ENCODE measurements at places on chromosomes 5 and 9.

DNA sequence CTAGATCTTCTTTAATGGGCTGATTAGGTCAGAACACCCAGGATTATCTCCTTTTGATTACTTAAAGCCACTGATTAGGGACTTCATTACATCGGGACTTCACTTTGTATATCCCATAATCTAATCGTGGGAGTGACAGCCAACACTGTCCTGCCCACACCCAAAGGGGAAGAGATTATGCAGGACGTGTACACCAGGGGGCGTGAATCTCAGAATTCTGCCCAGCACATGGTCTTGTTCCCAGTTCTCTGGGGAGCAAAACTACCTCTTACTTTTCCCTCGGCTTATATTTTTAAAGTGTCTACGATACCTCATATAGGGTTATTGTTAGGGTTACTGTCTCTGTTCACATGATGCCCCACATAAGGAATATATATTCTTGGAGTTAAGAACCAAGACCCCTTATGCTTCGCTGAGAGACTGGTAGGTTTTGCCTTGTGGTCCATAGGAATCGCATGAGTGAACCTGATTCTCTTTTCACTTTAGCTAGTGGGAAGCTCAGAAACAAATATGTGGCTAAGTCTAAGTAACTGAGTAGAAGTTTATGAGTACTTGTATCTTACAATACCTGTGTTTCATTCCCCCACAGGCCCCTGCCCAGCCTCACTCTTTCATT is 192.7 kb downstream of the GNA14 start:
- no peak for DNase-seq

- peak; percentile 98 for DNase-seq
Measured at GRCh38 chr9:127244609-127245601, 19.7 kb upstream of the GARNL3 start.

- no peak for DNase-seq
Measured at GRCh38 chr5:31476738-31477141, 55.2 kb downstream of the DROSHA start.

- DNase-seq: no peak
Measured at GRCh38 chr9:92333282-92333634, 7.5 kb downstream of the CENPP start.

- DNase-seq: no peak
Measured at GRCh38 chr9:28092981-28093936, 520.0 kb upstream of the C9orf72 start.

- peak; percentile 31 for DNase-seq
Measured at GRCh38 chr5:128455841-128456361, 82.1 kb downstream of the FBN2 start.

DNA sequence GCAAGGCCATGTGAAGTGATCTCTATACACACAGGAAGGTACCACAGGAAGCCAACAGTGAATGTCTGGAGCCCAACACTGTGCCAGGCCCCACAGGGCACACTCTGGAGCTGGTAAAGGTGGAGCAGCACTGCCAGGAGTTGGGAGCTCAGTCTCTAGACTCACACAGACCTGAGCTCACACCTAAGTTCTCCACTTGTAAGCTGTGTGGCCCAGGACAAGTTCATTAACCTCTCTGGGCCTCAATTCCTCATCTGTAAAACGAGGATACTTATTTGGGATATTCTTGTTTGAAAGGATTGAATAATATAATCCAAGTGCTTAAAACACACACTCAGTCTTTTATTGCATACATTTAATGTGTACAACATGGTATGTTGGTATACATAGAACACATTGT is 60.6 kb upstream of the IQGAP2 start:
- DNase-seq: no peak

DNA sequence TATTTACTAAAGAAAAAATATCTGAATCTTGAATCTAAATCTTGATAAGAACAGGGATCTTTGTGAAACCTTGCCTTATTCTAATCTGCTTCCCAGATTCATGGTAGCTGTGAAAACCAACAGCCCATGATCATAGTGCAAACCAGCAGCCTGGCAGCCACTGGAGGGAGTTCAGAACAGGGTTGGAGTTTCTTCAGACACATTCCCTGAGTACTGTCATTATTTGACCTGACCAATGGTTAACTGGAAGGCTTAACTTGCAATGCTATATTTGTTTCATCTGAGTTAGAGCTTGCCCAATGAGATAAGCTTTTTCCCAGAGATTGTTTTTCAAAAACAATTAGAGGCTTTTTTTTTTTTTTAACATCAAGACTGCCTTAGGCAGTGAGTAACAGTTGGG is 47.8 kb downstream of the LOX start:
- no peak for DNase-seq

DNA sequence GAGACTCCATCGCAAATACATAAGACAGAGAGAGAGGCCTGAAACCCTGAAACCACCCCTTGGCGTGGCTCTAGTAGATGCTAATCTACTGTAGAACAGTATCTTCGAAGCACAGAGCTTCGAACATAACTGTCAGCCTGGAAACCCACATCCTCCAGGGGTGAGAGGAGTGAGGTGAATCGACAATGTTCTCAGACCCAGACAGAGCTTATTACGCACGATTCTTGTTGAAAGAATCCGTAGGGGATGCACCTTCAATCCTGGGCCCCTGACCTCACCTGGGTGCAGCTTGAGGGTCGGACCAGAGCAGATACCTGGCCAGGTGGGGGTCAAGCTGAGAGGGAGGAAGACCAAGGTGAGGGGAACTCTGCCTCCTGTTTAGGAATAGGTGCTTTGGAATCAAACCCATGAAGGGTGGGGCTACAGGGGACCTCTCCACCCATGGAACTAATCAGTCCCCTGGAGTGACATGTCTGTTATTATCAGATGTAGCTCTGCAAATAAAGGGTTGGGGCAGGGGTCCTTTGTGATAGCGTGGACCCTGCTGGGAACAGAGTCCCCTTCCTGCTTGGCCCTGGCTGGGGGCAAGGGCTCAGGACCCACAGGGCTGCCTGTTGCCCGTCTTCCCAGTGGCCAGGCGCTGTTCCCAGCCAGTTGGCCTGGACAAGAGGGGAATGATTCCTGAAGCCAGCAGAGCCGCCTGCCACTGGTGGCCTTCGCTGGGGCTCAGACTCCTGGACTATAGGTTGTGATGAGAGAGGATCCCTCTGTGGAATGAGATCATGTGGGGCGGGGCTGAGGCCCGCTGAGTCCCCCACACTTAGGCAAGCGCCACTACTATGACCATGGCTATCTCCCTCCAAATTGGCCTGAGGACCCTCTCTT is 41.2 kb downstream of the DBH start:
- DNase-seq: no peak

DNA sequence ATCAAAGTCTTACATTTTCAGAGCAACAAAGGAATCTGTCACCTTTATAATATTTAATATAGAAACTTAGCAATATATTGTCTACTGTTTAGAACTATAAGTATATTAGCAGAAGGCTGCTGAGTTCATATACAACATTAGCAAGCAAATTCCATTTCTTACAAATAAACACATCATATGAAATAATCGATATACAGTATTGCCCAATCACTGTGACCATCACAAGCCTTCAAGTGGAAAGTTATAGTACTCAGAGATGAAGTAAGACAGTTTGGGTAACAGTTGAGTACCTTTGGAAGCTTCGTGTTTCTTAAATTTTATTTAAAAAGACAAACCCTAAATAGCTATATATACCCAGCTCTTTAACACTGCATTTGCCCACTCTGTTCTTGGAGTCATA is 135.2 kb upstream of the IRX1 start:
- no peak for DNase-seq

- DNase-seq: no peak
Measured at GRCh38 chr9:119181561-119181960, 187.7 kb downstream of the BRINP1 start.

- no peak for DNase-seq
Measured at GRCh38 chr5:167284222-167284890, 1007.1 kb upstream of the WWC1 start.

DNA sequence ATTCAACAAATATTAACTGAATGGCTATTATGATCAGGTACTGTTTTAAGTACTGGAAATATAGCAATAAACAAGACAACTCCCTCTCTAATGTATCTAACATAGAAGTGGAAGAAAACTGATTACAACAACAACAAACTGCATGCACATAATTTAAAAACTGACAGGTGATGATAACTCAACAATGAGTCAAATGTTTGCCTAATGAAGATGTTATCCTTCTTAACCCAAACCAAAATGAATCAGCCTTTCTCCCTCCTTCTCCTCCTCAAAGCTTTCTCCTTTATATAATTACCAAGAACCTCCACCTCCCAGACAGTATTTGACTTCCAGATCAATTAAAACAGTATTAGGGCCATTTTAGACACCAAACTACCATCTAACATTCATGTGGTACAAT is 49.3 kb downstream of the RICTOR start:
- no peak for DNase-seq

DNA sequence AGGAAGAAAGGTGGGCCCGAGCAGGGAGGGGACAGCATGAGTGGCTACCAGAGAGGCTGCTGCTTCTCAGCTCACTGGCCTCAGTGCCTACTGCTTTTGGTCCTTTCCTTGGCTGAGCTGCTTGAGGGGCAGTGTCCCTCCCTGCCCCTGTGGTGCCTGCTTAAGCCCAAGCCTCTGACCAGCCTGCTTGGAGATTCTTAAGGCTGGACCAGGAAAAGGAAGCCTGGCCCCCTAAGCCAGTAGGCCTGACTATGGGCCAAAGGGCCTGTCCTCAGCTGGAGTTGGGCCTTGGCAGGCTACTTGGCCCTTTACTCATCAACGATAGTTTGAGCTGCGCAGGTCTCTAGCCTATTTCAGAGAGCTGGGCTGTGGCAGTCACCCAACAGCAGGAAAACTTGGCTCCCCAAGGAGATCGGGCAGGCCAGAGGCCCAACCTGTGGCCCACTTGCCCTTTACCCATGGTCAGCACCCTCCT is 24.9 kb downstream of the TCF7 start:
- DNase-seq: no peak

GRCh38 chr5:8861764-8862163 is 684.1 kb downstream of the SEMA5A start:
- no peak for DNase-seq

DNA sequence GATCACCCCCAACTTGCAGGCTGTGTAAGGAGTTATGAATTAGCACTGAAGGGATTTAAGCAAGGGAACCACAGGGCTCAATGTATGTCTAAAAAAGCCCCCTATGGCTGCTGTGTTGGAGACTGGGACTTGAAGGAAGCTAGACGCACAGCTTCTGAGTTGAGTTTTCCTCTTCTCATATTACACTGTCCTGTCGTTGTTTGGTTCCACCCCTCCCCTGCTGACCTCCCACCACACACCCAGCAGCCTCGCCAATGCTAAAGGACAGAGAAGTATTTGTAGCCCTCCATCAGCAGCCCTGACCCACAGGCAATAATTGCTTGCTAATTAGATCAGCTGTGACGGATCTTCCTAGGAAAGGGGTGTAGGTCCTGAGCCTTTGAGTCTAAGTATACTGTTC is 15.1 kb upstream of the CARTPT start:
- peak; percentile 38 for DNase-seq

GRCh38 chr9:68781928-68782327 is 76.9 kb downstream of the PIP5K1B start:
- DNase-seq: no peak

DNA sequence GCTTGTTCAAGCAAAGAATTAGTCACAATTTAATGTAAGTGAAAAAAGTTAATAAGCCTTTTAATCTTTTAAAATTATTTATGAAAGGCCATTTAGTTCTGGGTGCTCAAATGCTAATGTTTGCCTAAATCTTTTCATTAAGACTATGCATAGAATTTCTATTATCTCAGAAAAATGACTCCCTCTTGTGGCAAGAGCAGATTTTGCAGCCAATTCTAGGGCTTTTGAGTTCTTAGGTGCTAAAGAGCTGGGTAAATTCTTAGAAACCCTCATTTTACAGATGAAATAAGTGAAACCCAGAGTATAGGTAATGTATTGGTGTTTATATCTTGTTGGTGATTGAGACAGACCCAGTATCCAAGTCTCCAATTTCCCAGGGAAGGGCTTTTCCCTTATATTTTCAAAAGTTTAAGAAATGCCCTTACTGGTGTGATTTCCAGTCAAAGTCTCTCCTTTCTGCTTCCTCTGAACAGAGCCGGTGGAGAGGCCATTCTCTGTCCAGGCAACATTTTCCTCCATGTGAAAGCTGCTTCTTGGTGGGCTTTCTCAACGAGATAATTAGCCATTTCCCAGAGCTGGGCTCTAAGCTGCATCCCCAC is 24.1 kb upstream of the PCSK5 start:
- no peak for DNase-seq

- DNase-seq: no peak
Measured at GRCh38 chr9:77810637-77811119, 162.6 kb upstream of the GNA14 start.

DNA sequence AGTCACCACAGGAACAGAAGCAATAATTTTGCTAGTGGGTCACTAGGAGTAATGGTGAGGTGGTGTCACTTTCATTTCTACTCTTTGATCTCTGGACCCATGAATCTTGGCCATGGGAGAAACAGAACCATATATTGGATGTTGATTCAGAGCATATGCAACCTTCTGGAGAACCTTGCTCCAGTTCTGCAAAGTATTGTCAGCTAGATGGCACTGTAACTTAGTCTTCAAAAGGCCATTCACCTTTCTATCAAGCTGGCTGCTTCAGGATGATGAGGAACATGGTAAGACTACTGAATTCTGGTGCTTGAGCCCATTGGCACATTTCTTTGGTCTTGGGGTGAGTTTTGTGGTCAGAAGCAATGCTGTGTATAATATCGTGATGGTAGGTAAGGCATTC is 129.1 kb upstream of the FBN2 start:
- DNase-seq: no peak

DNA sequence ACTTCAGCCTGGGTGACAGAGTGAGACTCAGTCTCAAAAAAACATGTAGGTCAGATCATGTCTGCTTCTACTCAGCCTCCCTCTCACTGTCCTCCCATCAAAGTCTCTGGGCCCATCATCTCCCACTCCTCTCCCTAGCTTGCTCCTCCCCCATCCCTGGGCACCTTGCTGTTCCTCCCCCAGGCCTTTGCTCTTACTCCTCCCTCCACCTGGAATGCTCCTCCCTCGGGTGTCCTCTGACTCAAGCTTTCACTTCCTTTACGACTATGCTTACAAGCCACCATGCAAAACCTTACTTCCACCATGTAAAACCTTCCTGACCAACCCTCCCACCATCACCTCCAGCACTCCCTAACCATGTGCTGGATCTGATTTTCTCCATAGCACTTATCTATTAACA is 51.5 kb downstream of the MTMR12 start:
- DNase-seq: no peak

- no peak for DNase-seq
Measured at GRCh38 chr9:101677861-101678260, 60.6 kb downstream of the GRIN3A start.

GRCh38 chr5:88140396-88140855 is 128.2 kb downstream of the TMEM161B start:
- DNase-seq: peak; percentile 91

- no peak for DNase-seq
Measured at GRCh38 chr5:59874675-59875074, 18.9 kb downstream of the PDE4D start.

DNA sequence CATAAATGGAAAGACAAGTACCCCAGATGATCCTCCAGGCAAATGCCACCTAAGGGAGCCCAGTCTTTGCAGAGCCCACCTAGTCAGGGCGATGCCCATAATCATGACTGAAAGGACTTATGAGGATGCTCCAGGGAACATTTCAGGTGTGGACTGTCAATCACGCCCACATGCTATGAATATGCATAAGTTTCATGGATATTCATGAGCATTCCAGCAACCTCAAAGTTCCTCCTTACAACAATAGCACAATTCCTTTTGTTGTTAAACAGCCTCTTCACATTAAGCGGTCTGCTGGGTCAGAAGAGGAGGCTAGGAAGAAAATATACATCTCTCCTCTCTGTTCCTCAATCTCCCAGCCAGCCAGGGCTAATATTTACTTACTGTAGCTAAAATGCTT is 161.6 kb downstream of the C5orf15 start:
- DNase-seq: no peak

GRCh38 chr9:84898188-84898587 is 228.7 kb downstream of the NTRK2 start:
- no peak for DNase-seq

All from H9 (cell line).